Suppressor macrophage treated with lipopolysaccharide for 4 hours (primary cell): ENCODE measurements at places on chromosomes 4 and X.

- DNase-seq, result no peak
Measured at GRCh38 chr4:26490111-26490959, at the start of gene CCKAR. Gene CCKAR, minus strand, starts transcription at chr4:26490484. Its CDS starts 217 bp downstream, at chr4:26490267.

- no peak for DNase-seq
Measured at GRCh38 chrX:14354521-14354920, 174.8 kb upstream of the GLRA2 start.

DNA sequence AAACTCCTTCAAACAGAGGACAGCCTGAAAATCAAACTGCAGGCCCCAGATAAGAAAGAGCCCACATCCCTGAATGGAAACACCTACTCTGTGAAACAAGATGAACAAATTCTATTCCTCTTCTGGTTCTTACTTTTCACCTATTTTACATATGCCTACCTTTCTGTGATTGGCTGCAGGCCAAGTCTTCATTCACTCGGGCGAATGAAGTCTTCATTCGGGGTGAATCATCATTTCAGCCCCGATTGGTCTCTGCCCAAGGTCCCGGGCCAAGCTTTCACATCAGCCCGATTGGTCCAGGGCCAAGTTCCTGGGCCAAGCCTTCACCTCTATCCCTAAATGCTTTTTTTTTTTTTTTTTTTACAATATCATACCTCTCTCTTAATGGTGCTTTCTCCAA lies 529.8 kb upstream of the ACTRT1 start:
- no peak for DNase-seq

- DNase-seq, result peak; percentile 20
Measured at GRCh38 chr4:137124278-137124932, 407.9 kb downstream of the PCDH18 start.

DNA sequence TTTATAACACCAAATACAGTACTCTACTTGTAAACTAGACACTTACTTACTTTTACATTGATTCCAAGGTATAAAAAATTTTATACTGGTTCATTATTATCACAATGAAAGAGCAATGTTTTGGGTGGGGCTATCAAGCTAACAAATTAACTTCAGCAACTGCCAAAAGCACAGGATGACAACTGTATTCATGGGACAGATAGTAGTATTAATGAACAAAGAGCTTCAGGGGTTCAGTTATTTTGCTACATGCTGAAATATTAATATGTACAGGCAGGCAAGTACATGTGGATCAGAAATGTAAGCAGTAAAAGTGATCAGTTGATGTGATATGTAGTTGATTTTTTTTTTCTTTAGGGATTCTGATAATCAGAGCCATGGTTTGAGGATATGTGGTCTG lies 112.9 kb downstream of the NAA11 start:
- DNase-seq, result no peak

DNA sequence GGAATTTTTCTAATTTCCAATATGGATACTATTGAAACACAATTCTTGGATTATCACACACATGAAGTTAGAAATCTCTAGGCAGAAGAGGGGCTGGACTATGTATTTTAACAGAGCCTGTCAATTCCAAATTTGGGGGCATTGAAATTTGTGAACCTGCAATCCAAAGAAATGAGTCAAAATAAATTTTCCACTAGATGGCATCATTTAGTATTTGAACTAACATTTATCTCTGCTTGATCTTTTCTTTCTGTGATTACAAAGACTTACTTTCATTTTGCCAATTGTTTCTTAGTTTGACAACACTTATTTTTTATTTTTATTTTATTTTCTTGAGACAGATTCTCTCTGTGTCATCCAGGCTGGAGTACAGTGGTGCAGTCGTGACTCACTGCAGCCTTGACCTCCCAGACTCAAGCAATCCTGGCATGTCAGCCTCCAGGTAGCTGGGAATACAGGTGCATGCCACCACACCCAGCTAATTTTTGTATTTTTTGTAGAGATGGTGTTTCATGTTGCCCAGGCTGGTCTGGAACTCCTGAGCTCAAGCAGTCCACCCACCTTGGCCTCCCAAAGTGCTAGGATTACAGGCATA lies 2.7 kb upstream of the PYURF start:
- DNase-seq, result peak; percentile 21

DNA sequence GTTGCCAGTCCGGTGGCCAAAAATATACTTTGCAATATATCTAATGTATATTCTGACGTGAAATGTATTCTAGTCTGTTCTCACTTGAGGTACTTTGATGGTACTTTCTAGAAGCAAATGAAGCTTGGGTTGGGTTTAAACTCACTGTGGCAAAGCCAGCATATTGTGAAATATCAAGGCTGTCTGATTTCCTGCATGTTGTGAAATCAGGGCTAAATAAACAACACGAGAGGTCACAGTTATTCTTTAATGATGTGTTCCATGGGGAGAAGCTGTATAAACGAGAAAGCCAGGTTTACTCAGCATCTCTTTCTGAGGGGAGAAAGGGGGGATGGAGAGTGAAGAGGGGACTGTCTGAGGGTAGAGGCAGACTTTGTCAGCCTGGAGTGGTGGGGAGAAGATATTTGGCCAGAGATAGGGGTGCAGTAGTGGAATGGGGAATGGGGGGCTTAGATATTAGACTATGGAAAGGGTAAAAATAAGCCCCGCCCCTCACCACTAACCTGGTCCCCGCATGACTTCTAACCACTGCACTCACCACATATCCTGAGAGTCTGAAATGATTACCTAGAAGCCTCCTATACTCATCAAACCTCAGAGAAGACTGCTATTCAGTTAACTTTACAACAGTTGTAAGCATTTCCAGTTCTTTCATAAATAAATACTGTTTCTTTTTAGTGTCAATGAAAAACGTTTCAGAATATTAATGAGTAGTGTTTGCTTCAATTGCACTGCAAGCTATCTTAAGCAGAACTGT lies 5.9 kb upstream of the SCARB2 start:
- DNase-seq, result peak; percentile 78

DNA sequence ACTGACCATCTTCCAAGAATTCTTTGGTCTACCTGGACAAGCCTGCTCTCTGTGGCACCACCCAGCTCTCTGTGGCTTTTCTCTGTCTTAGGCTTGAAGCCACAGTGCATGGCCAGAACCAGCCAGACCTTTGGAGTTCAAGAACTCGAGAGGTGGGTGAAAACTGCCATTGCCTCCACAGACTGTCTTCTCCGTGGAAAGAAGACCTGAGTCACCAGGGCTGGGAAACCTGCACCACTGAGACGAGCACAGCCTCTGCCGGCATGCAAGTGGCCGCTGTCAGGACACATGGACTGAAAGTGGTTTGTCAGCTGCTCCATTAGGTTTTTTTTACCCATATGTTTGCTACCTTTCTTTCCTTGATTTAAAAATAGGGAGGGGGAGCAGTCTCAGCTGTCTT lies 74.5 kb downstream of the MGST2 start:
- no peak for DNase-seq

DNA sequence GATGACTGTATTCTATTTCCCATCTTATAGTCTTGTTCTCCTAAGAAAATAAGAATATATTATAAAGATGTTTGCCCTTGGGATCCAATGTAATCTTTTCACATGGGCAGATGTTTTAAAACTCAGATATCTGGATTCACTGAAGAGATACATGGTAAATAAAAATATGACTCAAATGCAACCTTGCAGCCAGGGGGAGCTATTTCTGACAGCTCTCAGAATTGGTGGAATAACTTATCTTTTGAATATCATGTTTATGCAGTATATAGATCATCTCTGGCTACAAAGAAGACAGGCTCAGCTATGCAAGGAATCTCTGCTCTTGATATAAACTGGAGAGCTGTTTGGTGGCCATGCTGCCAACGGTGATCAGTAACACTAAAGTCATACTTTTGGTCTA lies 274.7 kb downstream of the GLUD2 start:
- DNase-seq, result no peak

DNA sequence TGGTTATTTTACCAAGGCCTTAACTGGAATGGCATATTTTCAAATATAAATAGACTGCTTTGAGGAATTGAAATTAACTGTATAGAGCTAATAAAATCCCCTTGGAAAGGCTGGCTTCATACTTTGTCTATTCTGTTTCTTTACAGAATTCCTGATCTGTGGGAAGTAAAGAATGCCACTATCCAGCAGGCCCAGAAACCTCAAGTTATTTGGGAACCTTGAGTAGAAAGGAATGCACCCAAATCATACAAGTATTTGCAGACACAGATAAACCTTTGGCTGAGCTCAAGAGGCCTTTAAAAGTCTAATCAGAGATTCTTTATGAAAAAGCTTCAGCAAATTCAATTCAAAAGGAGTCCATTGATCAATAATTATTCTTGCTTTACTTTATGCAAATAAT lies 975.7 kb upstream of the PABPC4L start:
- DNase-seq, result no peak

DNA sequence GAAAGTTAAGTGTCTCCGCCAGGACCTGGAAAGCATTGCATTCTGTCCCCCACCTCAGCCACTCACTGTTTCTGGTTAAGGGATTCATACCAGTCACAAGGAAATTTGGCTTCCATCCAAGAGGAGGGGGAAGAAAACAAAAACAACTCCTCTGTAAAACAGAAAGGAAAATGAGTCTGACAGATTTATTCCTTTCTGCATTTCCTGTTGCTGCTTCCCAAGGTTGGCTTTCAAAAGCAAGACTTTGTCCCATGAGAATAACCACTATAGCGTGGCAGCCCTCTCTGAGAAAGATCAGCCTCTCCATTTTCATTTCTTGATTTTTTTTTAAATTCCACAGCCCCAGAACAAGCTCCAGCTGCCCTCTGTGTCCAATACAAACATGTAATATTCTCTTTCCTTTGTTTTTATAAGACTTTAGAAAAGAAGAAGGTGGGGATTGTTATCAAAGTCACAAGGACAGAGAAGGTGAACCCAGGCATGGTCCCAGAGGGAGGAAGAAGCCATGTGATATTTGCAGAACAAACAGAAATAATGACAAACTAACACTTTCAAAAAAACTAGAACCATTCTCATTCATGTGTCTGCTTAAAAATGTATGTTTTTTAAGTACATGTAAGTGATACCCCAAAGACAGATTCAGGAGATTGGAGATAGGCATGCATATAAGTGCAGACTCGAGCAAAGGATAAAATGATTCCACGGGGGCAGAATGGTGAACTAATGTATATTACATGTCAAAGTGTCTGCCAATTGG lies 90.7 kb upstream of the DCLK2 start:
- DNase-seq, result peak; percentile 9

- no peak for DNase-seq
Measured at GRCh38 chr4:154617820-154618317, 5.4 kb upstream of the FGG start.

DNA sequence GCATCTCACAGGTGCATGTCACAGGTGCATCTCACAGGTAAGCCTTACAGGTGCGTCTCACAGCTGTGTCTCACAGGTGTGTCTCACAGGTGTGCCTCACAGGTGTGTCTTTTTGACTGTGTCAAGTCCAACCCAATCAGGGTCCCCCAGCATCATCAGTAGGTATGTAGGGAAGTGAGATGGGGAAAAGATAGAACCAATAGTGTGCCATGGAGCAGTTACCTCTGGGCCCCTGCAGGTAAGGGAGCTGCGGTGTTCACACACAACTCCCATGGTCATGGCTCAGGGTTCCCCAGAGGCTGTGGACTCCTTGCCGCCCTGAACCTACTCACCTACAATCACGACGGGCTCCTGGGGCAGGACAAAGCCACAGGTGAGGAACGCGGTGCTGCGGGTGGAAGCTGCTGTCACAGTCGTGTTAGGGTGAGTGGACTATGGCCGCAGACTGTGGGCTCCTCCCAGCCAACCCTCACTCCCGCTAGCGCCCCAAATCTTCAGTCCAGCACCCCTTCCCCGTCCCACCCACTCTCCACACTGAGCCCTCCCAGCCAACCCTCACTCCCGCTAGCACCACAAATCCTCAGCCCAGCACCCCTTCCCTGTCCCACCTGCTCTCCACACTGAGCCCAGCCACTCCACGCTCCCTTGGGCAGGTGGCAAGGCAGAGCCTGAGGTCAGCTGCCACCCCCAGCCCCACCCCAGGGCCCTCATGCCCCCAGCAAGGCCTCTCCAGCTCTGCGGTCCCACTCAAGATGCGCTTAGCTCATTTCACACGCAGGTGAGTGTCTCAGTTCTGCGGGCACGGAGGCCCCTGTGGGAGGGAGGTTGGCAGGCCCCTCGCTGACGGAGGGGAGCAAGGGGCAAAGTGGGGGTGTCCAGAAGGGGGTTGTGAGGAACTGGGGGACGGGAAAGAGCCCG lies 2.1 kb upstream of the PDE6B start:
- DNase-seq, result no peak

- no peak for DNase-seq
Measured at GRCh38 chr4:174928575-174929253, 10.6 kb downstream of the ADAM29 start.

DNA sequence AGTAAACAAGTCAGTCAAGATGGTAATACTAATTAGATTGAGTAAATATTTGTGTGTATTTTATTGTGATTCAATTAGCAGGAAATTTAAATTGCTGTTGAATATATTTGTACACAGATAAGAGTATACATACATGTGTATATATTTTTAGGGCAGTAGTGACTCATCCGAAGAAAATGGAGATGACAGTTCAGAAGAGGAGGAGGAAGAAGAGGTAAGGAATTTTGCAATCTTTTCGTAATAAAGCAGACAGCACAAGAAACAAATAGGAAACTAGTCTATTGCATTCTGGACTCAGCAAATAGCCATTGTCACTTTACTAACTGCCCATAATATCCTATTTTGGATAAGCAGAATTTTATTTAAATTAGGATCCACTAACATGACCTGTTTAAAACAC lies 6.6 kb downstream of the IBSP start:
- peak; percentile 23 for DNase-seq

DNA sequence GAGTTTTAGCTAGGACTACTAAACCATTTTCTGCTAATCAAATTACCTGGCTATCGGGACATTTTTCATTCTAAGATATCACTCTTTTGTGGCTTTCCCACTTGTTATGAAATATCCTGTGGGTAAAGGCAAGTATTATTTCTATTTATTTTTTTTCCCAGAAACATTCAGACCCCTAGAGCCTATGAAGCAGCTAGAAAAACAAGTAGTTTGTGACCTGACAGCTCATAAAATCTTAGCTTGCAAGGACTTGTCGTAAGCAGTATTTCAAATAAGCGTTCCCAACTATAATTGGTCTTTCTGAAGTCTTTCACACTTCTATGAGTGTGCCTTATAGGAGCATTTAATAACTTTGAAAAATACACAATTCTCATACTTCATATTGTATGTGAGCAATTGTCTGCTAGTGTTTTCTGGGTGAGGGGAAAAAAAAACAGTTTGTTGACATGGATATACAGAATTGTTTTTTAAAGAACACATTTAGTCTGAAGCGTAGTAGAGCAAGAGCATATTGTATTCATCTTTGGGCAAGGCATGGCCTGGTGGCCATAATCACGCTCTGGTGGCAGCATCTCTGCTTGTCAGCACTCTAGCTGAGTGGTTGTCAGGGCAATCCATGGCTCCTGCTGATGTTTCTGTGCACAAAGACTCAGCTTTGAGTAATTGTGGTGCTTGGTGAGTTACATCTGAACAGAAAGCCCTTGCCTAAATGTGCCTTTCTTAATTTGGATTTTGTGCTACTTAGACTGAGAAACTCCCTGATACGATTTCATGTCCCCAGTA lies 2.6 kb downstream of the MCUB start:
- no peak for DNase-seq

DNA sequence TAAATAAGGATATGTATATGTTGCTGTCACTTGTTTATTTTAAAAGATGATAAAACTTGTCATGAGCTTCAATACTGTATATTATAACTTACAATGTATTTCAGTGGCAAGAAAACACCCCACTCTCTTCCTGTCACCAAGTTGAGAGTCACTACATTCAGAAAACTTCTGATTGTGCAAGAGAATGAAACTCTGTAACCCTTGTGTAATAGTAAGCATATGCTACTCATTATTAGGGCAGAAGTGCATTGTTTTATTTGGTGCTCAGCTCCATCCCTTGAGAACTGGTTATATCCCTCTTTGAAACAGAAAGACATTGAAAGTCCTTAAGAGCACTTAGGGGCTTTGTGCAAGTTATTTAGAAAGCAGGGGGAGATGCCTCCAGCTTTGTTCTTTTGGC lies 594.5 kb downstream of the ARAP2 start:
- DNase-seq, result peak; percentile 78
